ENCODE measurements at places on chromosomes 11 and 22.
A peak's percentile ranks its signal among the peaks of the same experiment; 100 is the strongest.

- H3K4me1 ChIP-seq = peaks cover 37% of the 10 kb centered on the region
- no peak for DNase-seq
- peaks cover 12% of the 10 kb centered on the region for H3K27me3 ChIP-seq
- H3K36me3 ChIP-seq = no peaks in the 10 kb centered on the region
Measured at GRCh38 chr22:19169947-19170318, 8.6 kb downstream of the SLC25A1 start.

GRCh38 chr11:86197448-86197847 is 47.1 kb upstream of the EED start:
- H3K4me1 ChIP-seq = peaks cover 4% of the 10 kb centered on the region
- no peak overlapping the region for H3K27ac ChIP-seq
- no peaks in the 10 kb centered on the region for H3K27me3 ChIP-seq

DNA sequence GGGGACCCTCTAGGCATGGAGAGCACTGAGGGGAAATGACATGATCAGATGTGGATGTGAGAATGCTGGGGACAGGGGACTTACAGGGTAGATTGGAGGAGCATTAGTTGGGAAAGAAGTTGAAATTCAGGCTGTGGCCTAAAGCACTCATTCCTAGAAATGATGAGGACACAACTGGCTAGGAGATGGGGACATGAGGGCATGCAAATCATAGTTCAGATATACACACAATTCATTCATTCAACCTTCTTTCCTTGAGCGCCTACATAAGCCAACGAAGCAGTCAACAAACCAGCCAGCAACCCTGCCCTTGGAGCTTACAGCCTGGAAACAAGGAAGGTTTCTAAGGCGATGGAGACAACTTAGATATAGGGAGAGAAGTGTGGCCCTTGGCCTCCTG is 14.2 kb downstream of the CSF2RB start:
- no peak overlapping the region for H3K4me3 ChIP-seq
- peaks cover 7% of the 10 kb centered on the region for H3K4me1 ChIP-seq

- no peaks in the 10 kb centered on the region for H3K36me3 ChIP-seq
- H3K4me3 ChIP-seq = no peak overlapping the region
- DNase-seq = peak; percentile 68
- no peaks in the 10 kb centered on the region for H3K27me3 ChIP-seq
- H3K4me1 ChIP-seq = peaks cover 12% of the 10 kb centered on the region
Measured at GRCh38 chr22:41697126-41697775, 2.1 kb upstream of the MEI1 start.

DNA sequence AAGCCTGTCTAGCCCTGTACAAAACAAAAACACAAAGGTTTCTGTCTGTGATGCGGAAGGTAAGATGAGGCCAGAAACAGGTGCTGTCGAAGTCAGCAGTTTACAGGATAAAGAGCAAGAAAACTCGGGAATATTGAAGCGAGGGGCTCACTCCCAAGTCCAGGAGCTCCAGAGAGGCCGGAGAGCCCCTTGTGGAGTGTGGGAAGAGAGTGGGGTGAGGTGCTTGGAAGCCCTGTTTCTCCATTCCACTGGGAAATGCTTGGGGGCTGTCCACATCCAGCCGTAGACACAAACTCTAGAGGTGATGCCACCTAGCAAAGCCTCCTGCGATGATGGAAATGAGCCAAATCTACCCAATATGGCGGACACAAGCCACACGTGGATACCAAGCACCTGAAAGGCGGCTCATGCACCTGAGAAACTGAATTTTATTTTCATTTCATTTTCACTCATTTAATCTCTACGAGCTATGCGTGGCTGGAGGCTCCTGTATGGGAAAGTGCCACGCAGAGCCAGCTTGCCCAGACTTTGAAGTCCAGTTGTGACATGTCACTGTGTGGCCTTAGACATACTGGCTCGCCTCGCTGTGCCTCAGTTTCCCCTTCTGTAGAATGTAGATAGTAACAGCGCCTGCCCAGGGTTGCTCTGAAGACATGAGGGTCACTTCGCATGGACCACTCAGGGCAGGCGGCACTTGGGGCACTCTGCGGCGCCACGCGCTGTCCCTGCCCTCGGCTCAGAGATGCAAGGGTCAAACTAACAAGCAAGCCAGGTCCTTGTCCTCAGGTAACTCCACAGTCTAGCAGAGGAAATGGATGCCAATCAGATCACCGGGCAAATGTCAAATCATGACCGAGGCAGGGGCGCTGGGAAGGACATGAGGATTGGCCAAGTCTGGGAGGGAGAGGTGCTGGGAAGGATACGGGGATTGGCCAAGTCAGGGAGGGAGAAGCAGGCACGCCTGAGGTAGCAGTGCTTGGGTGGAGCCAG is 684.7 kb downstream of the TBC1D22A start:
- no peak for DNase-seq
- no peak overlapping the region for H3K27ac ChIP-seq
- no peaks in the 10 kb centered on the region for H3K36me3 ChIP-seq

DNA sequence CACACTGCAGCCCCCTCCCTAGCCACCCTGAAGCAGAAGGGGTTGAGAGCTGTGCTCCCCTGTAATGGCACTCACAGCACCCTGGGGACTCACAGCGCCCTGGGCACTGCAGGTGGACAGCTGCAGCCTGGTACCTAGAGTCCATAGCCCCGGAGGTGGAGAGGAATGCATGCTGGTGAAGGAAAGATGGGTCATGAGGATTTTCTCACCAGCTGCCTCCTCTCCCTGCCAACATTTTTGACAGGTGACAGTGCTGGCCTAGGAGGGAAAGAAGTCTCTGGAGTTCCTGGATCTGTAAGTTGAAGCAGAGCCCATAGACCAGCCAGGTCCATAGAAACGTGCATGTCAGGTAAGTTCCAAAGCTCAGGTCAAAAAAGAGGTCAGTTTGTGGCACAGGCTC is 330.5 kb downstream of the TENM4 start:
- H3K27ac ChIP-seq = no peak overlapping the region
- no peaks in the 10 kb centered on the region for H3K36me3 ChIP-seq
- H3K4me1 ChIP-seq = no peaks in the 10 kb centered on the region
- no peak overlapping the region for H3K4me3 ChIP-seq

DNA sequence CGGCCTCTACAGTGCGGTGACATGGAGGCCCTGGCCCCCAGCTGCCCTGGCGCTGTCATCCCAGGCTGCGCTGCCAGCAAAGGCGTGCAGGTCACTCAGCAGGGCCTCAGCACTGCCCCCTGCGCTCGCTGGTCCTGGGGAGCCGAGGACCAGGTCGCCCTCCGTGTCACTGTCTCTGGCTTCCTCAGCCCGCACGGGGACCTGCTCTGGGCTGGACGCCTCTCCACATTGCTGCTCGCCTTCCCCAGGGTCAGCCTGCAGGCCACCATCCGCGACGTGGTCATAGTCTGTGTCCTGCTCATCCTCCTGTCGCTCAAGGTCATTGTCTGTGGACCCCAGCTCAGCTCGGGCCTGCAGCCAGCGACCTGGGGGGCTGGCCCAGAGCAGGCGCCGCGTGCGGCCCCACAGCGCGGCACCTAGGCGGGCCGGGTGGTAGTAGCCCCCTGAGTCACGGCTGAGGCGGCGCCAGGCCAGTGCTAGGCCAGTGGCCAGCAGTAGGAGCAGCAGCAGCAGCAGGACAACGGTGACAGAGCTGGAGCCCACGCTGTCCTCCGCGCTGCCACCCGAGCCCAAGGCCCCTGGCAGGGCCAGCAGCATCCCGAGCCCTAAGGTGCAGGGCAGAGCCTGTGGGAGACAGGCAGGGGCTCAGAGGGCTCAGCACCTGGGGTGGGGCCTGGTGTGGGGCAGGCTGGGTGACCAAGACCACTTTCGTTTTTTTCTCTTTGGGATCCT is 1.6 kb downstream of the PTPRCAP start:
- no peak for DNase-seq
- H3K36me3 ChIP-seq = peaks cover 10% of the 10 kb centered on the region
- peaks cover 16% of the 10 kb centered on the region for H3K4me1 ChIP-seq
- H3K27ac ChIP-seq = peak overlapping the region; percentile 1

DNA sequence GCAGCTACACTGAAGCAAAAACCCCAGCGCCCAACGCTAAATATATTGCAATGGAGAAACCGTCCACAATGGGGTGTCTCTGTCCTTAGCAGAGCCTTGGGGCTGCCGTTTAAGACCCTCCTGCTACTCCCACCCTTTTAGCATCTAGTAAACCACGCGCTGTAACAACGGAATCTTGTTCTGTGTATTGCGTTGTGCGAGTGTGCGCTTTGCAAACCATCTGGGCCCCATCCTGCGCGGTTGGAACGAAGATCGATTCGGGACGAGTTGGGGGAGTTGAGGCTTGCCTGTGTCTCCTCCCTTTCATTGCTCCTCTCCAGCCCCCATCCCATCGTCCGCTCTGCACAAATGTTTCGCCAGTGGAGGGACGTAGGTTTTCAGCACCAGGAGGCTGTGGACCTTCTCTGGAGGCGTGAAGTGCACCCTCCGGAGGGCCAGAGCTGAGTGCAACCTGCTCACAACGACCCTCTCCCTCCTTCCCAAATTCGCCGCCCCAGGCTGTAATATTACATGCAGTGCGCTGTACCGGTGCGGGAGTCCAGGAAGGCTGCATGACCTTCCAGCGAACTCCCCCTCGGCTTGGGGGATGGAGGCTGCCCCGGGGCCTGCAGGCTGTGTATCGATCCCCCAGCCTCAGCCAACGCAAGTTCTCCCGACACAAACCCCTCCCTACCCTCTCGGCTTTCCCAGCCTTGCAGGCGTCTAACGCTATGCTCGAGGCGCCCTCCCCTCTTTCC is 1.6 kb upstream of the KMT2A start:
- DNase-seq = no peak
- H3K4me1 ChIP-seq = peaks cover 16% of the 10 kb centered on the region
- peak overlapping the region; percentile 89 for H3K27ac ChIP-seq
- no peaks in the 10 kb centered on the region for H3K36me3 ChIP-seq

- H3K4me1 ChIP-seq = no peaks in the 10 kb centered on the region
- no peak for DNase-seq
- no peaks in the 10 kb centered on the region for H3K36me3 ChIP-seq
- H3K4me3 ChIP-seq = no peak overlapping the region
Measured at GRCh38 chr11:68698993-68699392, 14.6 kb downstream of the GAL start.

DNA sequence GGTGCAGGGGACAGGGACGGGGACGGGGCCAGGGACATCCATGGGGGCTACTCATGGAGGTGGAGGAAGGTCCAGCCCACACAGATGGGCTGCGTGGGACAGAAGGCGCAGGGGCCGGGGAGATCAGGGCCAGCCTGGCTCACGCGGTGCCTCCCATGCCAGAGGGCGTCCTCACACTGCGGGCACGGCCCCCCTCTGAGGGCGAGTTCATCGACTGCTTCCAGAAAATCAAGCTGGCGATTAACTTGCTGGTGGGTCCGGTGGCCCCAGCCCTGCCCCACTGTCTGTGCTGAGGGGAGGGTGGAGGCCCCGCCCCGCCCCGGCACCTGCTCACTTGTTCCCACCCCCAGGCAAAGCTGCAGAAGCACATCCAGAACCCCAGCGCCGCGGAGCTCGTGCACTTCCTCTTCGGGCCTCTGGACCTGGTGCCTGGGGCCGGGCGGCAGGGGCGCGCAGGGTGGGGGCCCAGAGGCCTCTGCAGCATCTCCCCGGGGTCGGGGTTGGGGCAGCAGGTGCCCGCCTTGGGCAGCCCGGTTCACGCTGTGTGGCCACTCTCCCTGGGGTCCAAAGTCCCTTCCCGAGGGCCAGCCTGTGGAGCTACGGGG is 15.8 kb downstream of the EPS8L2 start:
- H3K27ac ChIP-seq = no peak overlapping the region
- DNase-seq = no peak
- peaks cover 11% of the 10 kb centered on the region for H3K36me3 ChIP-seq
- no peak overlapping the region for H3K4me3 ChIP-seq
- H3K4me1 ChIP-seq = peaks cover 14% of the 10 kb centered on the region
- no peaks in the 10 kb centered on the region for H3K27me3 ChIP-seq
